T follicular helper cell (primary cell): ENCODE measurements at places on chromosomes 12 and 14.

GRCh38 chr12:81245458-81245857 is 167.6 kb downstream of the ACSS3 start:
- no peak for DNase-seq

DNA sequence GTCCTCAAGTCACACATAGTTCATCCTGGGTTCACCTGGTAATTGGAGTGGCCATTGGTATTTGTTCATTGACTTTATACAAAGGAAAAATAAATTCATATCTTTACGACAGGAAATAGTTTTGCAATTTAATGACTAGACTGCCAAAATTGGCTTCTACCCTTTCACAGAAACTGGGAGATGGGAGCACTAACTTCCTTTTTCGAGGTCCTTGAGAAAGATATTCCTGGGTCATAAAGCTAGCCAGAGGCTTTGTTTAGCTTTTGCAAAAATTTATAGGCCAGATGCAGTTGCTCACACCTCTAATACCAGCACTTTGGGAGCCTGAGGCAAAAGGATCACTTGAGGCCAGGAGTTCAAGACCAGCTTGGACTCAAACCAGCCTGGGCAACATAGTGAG is 10.2 kb upstream of the OR11G2 start:
- no peak for DNase-seq

GRCh38 chr12:130646716-130647370 is 69.3 kb downstream of the RIMBP2 start:
- DNase-seq, result no peak

- DNase-seq, result no peak
Measured at GRCh38 chr14:91899806-91900205, 32.5 kb upstream of the TC2N start.

- no peak for DNase-seq
Measured at GRCh38 chr12:53735556-53735955, 8.3 kb upstream of the CALCOCO1 start.

DNA sequence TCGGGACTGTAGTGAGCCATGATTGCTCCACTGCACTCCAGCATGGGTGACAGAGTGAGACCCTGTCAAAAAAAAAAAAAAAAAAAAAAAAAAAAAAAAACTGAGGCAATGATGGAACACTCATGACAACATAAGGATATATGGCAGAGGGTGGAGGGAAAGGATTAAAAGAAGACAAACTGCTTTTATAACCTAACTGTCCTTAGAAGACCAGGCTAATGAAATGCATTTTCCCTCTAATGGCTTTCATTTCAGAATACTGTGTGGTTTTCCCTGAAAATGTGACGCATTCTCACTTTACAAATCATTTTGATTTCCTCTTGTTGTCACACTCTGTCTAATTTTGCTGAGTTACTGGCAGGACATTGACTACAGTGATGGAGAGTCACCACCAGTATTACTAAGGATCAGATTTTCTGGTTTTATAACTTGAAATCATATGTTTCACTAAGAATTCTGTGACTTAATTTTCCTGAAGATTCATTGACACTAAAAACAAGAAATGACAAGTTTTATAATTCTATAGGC is 137.6 kb upstream of the SSTR1 start:
- DNase-seq, result no peak

DNA sequence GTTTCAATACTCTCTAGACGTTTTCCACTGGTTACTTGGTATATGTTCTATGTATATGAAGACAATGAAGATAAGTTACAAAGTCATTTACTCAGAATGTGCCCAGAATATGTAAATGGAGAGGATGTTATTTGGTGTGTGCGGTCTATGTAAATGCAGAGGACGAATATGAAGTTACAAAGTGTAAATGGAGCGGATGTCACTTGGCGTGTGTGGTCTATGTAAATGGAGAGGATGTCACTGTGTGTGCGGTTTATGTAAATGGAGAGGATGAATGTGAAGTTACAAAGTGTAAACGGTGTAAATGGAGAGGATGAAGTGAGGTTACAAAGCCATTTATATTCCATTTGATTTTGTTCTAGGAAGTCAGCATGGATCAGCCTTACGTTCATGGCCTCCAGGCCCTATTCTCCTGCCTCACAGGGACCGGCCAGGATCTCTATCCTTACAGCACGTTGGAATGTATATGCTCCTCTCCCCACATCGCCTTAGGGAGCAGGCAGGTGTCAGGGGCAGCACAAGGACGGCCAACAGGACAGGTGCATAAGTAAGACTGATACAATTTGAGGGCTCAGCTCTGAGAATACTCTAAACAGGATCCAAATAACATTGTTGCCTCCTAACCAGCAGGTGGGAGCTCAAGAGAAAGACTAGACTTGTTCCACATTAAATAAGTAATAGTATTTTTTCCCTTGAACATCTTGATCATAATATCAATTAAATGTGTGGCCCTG is 42.4 kb downstream of the GLRX5 start:
- no peak for DNase-seq

GRCh38 chr12:116429826-116430360 is 129.3 kb upstream of the MAP1LC3B2 start:
- DNase-seq, result no peak

GRCh38 chr14:104939666-104940410 is 15.2 kb downstream of the PLD4 start:
- DNase-seq, result no peak

- DNase-seq, result no peak
Measured at GRCh38 chr12:117789195-117789912, 179.4 kb downstream of the KSR2 start.

DNA sequence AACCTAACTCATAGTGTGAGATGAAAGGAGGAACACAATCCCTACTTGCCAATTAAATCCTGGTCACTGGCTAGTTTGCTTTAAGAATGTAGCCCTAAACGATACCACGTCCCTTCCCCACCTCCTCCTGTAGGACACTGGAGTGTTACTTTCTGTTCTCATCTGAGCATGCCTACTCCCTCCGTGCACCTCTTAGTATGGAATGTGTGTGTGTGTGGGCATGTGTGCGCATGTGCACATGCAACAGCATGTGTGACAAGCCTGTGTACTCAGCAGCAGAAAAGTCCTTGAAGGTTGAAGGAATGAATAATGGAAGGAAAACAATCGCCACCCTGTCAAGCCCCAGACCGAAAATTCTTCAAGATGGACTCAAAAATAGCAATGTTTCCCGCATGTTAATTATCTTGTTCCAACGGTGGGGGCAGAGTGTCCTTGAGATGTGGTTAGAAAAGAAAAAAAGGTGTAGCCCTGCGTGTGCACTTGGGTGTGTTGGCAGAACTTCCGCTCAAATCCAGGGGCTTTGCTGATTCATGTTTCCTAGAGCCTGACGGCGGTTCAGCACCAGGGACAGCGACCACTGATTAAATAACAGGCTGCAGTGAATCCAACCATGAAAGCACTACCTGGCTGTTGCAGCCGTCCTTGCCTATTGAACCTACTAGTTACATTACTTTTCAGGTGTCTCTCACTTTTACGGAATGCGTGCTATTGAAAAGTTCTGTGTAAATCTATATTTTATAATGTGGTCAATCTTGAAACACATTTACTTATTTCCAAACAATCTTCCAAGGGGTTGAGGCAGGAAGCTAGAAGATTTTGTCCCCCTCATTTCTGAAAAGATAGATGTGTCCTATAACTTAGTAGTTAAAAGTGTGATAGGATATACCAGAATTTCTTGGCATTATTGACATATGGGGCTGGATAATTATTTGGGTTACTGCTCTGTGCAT is 79.8 kb downstream of the SRRM4 start:
- DNase-seq, result no peak

GRCh38 chr14:30560581-30560980 is 1.6 kb downstream of the G2E3 start:
- no peak for DNase-seq

GRCh38 chr12:14364583-14365271 is 755 bp upstream of the ATF7IP start:
- DNase-seq, result no peak

- no peak for DNase-seq
Measured at GRCh38 chr12:93664573-93665138, 12.5 kb upstream of the CRADD start.

GRCh38 chr14:23146351-23146910 is 27.4 kb upstream of the CEBPE start:
- no peak for DNase-seq

DNA sequence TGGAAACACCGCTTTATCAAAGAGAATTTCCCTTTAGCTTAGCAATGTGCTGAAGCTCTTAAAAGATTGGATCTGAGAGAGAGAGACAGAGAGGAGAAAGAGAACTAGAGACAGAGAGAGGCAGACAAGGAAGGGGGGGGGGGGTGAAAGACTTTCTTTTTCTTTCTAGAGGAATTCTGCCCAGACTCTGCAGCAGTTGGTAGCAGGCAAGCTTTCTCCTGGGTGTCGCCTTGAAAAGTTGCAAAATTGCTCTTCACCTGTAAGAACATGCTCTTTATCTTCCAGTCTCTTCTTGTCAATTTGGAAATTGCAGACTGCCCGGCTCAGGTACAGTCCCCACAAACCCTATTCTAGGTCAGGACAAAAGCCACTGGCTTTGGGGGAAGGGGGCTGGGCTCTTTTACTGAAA is 2.9 kb upstream of the OTX2 start:
- DNase-seq, result no peak

GRCh38 chr14:23006188-23006534 is 3.8 kb downstream of the C14orf93 start:
- DNase-seq, result no peak

DNA sequence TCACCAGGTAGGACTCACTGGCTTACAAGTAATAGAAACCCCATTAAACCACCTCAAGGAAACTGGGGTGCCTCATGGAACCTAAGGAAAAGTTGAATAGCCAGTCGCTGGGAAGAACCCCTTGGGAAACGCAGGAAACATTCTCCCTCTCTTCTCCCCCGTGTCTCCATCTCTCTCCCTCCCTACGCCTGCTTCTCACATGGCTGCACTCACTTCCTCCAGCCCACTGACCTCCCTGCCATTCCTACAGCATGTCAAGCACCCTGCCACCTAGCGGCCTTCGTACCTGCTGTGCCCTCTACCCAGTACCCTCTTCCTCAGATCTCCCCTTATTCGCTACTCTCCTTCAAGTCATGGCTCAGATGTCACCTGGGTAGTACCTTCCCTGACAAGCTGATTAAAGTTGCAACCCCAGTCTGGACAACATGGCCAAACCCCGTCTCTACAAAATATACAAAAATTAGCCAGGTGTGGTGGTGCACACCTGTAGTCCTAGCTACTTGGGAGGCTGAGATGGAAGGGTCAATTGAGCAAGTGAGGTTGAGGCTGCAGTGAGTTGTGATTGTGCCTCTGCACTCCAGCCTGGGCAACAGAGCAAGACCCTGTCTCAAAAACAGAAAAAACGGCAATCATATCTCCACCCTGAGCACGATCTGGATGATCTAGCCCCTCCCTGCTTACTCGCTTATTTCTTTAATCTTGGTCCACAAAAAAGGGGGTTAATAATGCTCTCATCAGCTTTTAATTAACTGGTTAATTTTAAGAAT is 6.4 kb upstream of the DTX1 start:
- no peak for DNase-seq

DNA sequence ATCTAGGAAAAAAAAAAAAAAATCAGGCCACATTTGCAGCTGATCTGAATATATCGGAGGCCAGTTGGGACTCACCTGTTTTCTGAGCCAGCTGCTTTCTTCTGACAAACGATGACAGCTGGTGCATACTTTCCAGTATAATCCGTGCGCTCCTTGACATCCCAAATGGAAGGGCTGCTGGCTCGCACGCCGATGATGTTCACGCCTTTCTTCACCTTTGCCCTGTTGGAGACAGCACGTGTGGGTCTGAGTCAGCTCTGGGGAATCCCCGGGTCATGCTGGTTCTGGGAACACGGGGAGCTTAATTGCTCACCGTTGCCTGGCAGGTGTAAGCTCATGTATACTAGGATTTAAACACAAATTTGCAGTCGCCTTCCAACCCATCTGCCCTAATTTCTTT is 372.8 kb downstream of the TMEM132D start:
- DNase-seq, result no peak

GRCh38 chr12:115598871-115599811 is 678.4 kb downstream of the MED13L start:
- DNase-seq, result no peak

DNA sequence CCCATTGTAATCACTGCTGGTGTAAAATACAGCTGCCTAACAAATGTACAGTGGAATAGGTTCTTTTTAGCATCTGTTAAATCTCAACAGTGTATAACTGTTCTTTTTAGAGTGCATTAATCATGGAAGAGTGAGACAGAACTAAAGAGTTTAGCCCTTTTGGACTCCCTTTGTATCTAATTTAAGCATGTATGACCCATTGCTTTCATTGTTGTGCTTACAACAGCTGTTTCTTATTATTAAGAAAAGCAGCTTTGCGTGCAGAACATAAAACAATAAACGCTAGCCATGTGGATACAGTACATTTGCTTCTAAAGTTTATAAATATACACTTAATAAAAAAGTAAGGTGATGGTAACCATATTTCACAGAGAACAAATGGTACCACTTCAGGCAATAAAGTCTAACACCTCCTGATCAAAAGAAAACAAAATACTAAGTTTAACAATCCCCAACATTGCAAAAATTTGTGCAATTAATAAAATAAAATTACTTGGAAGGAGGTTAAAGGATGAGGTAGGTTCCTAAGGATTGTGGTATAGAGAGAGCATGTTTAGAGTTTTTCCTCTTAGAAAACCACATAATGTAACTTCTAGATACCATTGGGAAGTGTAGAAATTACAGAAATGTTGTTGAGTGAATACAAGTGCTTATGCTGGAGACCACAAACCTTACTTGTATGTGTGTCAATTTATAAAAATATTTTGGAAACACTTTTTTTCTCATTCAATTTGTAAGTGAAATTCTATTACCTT is 448.7 kb downstream of the SLC6A15 start:
- no peak for DNase-seq

DNA sequence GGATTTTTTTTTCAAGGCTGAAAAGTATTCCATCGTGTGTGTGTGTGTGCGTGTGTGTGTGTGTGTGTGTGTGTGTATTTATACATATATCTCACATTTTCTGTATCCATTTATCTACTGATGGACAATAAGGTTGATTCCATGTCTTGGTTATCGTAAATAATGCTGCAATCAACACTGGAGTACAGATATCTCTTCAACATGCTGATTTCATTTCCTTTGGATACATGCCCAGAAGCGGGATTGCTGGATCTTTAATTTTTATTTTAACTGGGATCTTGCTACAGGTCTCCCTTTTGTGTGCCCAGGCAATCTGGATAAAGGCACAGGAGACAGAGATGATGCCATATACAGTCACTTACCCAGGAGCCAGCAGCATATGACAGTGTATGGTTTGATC is 338.1 kb downstream of the SOX5 start:
- DNase-seq, result no peak
